ENCODE measurements at places on chromosomes 5 and 9.

- DNase-seq, result no peak
These were observed 325.0 kb downstream of the AGTPBP1 start for GRCh38 chr9:85416715-85417114.

DNA sequence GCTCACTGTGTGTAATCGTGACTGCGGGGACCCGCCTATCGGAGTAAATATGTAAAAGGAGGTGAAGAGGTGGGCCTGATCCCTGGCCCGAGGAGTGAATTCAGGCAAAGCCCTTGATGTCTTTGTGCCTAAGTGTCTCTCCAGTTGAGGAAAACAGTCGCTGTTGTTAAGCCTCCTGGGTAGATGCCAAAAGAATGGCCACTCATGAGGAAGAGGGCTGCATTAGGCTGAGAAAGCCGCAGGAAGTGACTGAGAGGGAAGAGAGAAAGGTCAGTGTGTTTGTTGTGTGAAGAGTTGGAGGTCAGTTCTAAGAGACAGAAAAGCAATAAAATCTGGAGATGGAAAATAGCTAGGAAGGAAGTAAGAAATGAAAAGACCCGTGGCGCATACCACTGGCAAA lies 35.8 kb upstream of the PIP5K1B start:
- DNase-seq, result no peak

DNA sequence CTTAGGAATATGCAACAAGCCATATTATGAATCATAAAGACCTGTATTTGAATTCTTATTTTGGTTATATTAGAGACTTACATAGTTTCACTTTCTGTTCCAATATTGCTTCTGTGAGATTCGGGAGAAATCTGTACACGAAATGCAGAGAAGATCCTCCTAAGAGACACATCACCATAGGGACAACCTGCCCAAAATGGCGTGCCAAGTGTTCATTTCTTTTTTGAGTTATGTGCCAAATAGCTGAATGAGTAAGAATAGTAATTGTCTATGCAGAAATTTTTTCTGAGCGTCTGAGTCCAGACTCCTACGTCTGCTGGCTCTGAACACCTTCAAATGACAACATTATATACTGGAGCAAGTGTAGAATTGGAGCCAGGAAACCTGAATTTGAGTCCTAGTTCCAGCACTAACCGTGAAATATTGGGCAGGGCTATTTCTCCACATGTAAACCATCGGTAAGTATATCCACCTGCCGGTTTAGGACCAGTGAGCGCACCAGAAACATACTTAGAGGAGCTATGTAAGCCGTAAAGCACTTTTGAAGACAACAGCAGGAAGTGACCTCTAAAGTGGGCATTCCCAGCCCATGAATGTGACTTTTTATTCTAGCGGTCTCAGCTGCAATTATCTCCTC lies 163.9 kb upstream of the DMRT1 start:
- DNase-seq, result no peak

DNA sequence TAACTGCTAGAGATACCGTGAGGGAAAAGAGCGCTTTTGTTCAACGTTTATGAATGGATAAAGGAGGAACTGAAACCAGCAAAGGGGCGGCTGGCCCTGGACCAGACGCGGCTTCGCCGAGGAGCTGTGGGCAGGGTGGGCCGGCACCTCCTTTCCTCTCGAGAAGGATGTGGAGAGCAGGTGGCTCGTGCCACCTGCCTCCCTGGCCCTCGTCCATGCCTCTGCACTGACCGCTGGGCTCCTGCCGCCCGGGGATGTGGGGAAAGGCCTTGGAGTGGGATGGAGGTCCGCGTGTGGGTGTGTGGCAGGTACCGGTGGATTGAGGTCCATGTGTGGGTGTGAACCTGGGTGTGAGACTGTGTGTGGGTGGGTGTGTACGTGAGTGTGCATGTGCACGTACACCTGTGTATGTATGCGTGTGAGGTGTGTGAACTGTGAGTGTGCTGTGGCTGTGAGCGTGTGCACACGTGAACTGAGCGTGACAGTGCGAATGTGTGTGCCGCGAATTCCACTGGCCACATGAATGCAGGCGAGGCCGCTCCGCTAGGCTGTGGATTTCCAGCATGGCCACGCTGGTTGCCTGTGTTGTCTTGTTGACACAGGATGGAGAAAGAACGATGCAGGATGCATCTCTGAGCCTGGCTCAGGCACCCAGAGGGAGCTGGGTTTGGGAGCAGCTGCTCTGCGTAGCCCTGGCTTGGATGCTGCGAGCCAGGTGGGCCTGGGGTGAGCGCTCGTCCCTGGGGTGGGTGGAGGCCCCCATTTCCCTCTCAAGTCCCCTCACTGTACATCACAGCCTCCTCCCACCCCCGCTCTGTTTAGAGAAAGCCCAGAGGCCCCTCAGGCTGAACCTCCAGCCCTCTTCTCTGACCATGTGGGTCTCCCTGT lies 4.4 kb upstream of the CEP72 start:
- DNase-seq, result no peak

DNA sequence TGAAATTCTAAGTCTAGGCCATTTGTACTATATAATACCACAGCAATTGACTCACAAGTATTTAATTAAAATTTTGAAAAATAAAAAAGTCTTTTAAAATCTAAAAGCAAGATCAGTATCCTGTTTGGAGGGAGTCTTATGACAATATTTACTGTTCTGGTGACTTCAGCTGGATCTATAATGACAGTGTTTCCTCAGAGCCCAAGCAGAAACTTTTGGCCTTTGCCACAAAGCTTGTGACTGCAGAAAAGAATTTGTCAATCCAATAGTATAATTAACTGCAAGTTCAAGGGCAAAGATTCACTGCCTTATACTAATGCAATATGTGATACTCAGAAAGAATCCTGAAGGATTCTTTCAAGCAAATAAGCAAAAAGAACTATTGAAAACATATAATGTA lies 49.6 kb upstream of the RAPGEF6 start:
- no peak for DNase-seq

DNA sequence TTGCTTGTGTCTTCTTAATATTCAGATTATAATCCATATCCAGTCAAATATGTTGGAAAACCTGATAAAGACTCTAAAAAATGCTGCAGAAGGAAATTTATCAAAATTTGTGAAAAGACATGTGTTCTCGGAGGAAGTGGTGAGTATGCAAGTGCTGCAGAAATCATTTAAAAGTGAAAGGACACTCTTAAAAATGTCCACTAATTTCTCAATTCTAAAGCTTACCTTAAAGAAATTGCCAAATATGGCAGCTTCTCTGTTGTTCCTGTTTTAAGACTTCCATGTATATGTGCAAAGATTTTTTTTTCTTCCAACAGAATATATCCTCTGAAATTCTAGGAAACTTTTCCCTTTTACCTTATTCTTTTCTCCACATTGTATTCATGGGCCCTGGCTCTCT lies 32.4 kb downstream of the PTCD2 start:
- no peak for DNase-seq

- DNase-seq, result no peak
These were observed 210.7 kb downstream of the EBF1 start for GRCh38 chr5:158889007-158889406.

GRCh38 chr9:13957089-13957488 lies 356.9 kb downstream of the NFIB start:
- no peak for DNase-seq

DNA sequence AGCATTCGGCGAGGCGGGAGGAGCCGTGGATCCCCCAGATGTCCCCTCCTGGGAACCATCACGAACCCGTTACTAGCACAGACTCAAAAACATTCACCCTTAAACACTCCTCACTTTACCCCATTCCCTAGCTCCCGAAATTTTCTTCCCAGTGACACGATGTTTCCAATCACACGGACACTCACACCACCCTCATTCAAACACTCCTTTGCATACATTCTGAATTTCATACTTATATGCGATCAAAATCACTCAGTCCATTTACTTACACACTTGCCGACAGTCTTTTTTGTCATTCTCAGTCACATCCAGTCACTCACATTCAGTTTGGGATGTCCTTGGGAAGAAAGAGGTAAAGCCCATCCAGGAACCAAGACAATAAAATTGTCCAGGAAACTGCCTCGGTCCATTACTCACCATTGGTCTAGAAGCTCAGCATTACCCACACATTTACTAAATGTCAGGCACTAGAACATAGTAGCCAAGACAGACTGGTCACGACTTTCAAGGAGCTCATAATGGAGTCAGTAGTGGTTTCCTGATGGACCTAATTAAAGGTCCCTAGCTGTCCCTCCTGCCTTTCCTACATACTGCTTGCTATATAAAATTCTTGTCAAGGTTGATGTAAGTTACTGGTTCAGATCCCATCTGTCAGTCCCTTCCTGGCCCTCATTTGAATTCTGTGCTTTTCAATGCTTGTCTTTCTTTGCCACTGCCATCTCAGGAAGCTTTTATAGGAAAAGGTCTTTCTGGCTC lies 574 bp downstream of the SLC35A4 start:
- no peak for DNase-seq

DNA sequence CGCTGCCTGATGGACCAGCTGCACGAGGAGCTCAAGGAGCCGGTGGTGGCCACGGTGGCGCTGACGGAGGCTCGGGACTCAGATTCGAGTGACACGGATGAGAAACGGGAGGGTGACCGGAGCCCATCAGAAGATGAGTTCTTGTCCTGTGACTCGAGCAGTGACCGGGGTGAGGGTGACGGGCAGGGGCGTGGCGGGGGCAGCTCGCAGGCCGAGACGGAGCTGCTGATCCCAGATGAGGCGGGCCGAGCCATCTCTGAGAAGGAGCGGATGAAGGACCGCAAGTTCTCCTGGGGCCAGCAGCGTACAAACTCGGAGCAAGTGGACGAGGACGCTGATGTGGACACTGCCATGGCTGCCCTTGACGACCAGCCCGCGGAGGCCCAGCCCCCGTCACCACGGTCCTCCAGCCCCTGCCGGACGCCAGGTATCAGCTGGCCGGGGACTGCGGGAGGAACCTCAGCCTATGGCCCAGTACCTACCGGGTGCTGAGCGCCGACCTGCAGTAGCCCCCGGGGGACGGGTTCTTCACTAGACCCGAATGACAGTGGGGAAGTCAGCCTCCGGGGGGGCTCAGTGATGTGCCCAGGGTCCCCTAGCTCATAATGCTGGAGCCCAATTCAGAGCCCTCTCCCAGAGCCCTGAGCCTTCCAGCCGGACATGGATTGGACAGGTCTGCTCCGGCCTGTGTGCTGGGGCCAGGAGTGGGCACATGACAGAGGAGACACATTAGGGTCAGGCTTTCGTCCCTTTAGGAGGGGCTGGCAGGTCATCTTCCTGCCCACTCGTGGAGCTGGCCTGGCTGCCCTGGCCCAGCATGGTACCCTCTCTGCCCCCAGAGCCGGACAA lies 33.0 kb downstream of the USP20 start:
- DNase-seq, result no peak

DNA sequence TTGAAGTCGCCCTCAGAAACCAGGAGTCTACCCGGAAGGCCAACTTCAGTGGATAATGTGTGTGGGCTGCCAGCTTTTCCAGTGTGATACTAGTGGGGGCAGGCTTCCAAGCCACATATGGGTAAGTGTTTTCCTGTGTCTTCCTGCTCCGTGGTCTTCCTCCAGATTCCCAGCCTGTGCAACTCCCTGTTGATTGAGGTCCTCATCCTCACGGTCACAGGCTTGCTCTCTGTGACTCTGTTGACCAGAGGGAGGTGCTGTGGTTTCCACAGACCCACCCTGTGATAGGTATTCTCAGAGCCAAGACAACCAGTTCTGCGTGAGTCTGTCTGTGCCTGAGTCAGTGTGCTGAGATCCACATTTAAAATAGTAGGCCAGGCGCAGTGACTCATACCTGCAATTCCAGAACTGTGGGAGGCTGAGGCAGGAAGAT lies 388.0 kb upstream of the IRX2 start:
- no peak for DNase-seq

- DNase-seq, result no peak
These were observed 2.9 kb upstream of the PAX5 start for GRCh38 chr9:37036776-37037502.

DNA sequence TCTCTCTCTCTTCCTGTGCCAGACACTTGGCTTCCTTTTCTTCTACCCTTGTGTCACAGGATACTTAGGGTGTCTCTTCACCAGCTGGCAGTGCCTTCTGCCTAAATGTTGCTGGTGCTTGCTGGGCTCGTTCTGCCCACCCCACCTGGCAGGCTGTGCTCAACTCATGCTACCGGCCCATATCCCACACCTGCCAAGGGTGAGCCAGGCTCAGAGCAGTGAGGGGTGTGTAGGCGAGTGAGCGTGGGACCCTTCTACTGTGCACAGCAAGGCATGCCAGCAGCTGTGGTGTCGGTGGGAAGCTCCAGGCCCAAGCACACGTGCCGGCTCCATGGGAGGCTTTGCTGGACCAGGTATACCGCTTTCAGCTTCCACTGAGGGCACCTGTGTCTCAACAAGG lies 1626.7 kb upstream of the ACO1 start:
- no peak for DNase-seq
